HEK293T (cell line): ENCODE measurements at places on chromosomes 12 and 14.

GRCh38 chr14:35221462-35221861, 70.7 kb upstream of the PSMA6 start:
- no peak for DNase-seq

DNA sequence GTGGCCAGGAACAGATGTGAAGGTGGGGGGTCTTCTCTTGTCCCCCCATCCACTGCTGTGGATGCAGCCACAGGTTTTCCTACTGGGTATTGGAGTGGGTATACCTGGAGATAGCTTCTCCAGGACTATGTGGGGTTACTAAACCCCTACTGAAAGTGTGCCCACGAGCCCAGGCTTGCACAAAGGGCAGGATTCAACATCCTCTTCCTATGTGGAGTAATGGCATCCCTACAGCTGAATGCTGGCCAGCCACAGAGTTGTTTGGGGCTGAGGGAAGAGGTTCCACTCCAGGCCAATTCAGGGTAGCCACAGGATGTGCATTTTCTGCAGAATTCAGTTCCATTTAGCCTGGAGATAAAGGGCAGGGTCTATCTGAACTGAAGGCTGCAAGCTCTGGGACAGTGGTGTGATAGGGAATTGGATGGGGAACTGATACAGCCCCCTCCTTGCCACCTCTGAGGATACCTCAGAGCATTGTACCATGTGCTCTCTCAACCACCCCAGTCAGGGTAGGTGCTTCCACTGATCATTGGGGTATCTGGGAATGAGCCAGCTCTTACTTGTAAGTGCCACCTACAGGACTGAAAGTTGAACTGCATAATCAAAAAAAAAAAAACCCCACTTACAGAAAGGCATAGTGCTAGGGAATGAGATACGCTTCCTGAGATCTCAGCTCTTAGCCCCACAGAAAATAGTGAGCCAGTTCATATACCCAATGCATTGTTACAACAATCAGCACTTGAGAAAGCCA, 187.1 kb downstream of the KITLG start:
- DNase-seq = peak; percentile 25

- no peak for DNase-seq
Observed at GRCh38 chr12:88860851-88861250, 280.6 kb upstream of the KITLG start.

DNA sequence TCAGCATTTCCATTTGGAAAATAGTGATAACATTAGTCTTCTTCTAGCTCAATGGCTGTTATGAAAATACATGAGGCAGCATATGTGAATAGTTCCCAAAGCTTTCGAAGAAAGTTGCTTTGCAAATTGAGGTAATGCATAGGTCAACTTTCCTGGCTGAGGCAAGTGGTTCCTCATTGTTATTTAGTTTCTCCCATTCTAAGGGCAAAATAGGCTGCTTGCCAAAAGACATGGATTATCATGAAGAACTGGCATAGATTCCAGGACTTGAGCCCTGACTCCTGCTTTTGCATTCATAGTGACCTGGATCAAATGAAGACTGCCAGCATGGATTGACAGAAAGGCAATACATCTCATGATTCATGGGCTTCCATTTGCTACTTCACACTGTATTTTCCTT, 35.7 kb downstream of the LRFN5 start:
- DNase-seq = no peak
